Activated CD8-positive, alpha-beta memory T cell treated with anti-CD3 and anti-CD28 coated beads for 1 hour (primary cell): ENCODE measurements at places on chromosomes 4 and X.

GRCh38 chr4:135917011-135917410, 1615.3 kb downstream of the PCDH18 start:
- DNase-seq, result no peak

DNA sequence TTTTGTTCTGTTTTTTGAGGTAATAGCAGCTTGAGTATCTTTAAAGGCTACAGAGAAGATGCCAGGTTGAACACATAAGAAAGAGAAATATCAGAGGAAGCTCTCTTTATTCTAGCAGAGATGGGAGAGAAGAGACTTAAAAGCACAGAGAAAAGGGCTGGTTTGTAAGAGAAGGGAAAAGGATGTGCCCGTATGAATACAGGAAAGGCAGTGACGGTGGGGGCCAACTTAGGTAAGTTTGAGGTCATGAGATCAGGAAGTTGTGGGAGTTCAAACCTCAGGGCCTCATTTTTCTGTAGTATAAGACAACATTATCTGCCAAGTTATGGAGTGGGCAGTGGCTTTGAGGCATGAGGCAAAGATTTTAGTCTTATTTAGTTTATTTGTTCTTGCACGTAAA, 121.3 kb upstream of the S100G start:
- DNase-seq, result no peak

- DNase-seq, result no peak
These were observed 508.7 kb upstream of the DIPK2B start for GRCh38 chrX:45709381-45709780.

DNA sequence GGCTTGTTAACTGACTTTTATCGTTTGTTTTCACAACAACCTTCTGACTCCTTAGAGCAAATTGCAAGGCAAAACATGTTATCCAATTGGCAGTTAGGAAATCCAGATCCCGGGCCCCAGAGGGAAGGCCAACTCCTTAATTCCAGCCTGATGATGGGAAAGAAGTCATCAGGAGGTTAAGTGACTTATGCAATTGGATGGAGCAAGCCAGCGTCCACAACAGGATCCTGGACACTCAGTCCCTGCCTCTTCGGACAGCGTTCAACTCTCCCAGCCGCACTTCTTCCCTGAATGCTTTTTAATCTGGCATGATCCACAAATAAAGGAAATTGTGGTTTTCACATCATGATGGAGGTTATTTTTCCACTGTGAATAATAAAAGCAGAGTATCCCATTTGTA, 310.1 kb downstream of the RAB28 start:
- DNase-seq, result no peak

DNA sequence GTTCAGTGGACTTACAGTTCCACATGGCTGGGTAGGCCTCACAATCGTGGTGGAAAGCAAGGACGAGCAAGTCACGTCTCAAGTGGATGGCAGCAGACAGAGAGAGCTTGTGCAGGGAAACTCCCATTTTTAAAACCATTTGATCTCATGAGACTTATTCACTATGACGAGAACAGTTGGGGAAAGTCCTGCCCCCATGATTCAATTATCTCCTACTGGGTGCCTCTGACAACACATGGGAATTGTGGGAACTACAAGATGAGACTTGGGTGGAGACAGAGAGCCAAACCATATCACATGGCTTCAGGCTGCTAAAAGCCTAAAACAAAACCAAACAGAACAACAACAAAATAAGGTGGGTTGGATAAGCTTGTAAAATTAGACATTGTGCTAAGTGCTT, 194.4 kb upstream of the CPEB2 start:
- DNase-seq, result no peak

DNA sequence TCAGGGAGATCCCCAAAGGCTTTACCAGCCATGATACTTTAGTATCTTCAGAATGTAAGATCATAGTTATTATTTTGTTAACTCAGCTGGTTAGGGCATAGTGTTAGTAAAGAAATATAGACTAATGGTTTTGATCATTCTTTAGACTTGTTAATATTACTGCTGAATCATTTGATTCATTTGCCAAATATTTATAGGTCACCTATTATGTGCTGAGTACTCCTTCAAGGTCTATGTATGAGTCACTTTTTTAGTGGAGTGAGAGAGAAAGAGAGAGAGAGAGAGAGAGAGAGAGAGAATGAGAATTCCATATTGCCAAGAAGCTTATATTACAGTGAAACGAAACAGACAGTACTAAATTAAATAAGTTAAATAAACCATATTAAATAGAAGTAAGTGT, 110.3 kb downstream of the UBE2NL start:
- no peak for DNase-seq

DNA sequence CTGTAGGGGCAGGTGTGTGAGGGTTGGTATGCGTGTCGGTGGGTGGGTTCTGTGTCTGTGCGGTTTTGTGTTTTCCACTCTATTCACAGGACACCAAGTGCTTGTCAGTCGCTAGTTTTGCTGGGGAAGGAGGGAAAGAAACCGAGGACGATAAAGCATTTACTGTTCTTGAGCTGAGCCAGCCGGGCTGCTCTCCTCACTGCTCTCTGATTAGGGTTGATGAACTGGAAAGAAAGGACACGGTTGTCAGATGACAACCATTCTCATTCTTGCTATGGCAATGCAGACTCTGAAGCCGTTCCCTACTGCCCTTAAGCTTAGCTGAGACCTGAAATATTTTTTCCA, 832 bp downstream of the EGFL6 start:
- no peak for DNase-seq

DNA sequence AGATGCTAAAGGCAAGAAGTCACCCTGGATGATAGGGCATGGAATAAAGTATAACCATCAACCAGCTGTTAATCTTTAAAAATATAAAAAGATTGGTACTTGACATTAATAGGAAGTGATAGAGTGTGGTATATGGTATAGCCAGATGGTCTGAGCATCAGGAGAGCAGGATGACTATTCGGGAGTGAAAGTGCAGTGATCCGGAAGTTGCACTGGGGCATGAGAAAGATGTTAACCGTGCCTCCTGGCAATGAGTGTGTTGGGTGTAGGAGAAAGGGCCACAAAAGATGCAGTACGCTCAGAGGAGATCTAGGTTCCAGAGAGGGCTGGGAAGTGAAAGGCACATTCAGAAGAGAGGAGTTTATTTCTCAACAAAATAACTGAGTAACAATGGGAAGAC, 65.0 kb downstream of the TSPAN7 start:
- no peak for DNase-seq
